ENCODE measurements at places on chromosomes 11 and 22. TPM values are rescaled to one million over a fixed set of nuclear protein-coding genes. Genes with fewer than 3 reads are reported as not detected.

DNA sequence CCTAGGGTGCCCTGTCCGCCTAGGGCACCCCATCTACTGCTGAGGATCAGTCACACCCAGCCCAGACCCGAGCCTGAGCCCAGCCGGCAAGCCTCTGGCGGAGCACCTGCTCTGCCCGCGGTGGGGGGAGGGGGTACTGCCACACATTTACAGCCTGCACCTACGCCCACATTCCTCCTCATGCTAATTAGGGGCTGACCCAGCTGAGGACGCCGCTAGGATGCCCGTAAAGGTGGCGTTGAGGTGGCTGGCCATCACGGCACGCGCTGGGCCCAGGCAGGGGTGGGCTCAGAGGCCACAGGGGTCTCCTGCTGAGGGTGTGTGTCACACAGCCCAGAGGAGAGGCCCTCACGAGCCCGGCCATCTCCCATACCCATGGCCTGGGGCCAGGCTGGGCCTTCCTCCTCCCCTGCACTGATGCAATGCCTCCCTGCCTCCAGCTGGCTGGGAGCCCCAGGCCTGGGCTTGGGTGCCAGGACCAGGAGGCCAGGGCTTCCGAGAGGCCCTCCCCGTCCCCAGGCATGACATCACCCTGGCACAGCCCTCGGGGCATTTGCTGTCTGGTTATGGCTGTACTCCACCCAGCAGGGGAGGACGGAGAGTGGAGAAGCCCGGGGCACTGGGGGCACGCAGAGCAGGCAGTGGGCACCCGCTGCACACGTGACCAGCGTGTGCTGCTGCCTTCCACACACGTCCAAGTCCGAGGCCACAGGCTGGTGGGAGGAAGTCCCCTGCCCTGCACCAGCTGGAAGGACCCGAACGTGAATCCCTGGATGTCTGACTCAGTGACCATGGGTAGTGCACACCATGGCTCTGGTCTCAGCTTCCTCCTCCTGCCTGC, 12.7 kb downstream of the DUSP8 start:
- DNase-seq, result peak; percentile 89

PATE2 gene
- total RNA-seq, result not detected

DNA sequence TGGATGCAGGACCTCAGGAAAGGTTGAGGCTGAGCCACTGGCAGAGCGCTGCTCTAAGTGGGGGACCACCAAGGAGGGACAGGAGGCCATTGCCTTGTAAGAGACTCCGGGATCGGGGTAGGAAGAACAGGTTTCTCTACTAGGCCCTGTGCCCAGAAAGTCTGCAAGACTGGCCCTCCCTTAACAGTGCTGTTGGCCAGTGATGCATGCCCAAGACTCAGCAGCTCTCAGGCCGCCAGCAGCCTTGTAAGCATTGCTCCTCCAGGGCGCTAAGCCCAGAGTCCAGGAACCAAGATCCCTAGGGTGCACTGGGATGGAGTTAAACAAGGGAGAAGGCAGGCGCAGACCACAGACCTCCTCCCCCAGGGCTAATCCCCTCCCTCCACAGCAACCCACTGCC, 39.3 kb upstream of the PANX1 start:
- no peak for DNase-seq

- DNase-seq, result no peak
These were observed 23.9 kb downstream of the PHLDB1 start for GRCh38 chr11:118631142-118631909.

GRCh38 chr11:83744620-83745192, 458.5 kb upstream of the CCDC90B start:
- no peak for DNase-seq

PATE3 gene
- not detected for total RNA-seq

DNA sequence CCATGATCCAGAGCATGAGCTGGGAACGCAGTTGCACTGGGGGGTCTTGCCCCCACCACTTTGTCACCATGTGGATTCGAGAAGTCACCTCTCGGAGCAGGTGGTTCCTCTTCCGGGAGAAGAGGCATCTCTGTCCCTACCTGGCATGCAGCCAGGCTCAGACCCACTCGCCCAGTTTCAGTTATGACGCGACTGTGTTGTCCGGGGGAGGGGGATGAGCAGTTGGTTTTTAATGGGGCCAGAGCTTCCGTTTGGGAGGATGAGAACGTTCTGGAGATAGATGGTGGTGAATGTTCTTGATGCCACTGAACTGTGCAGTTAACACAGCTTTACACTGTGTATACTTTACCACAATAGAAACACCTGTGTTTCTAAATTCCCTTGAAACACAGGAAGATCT, 41.5 kb downstream of the DHCR7 start:
- no peak for DNase-seq

GRCh38 chr22:28899199-28899853, 16.0 kb downstream of the ZNRF3 start:
- no peak for DNase-seq

DNA sequence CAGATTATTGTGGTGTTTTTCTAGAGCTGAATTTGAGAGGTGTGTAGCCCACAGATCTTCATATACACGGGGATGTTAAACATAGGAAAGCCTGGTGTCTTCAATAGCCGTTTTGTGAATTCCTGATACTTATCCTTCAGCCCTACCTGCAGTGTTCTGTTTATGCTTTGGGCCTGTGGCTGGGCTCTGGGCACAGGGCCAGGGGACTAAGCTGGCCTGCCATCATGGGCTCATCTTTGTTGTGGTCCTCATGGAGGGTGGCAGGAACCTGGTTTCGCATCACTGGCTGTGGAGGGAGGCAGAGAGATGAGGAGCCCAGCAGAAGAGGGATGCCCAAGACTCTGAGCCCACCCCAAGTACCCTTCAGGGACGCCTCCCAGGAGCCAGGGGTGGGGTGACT, 112.4 kb downstream of the CACNA1I start:
- DNase-seq, result no peak

VWCE gene
- total RNA-seq, result 0.77 TPM

DNA sequence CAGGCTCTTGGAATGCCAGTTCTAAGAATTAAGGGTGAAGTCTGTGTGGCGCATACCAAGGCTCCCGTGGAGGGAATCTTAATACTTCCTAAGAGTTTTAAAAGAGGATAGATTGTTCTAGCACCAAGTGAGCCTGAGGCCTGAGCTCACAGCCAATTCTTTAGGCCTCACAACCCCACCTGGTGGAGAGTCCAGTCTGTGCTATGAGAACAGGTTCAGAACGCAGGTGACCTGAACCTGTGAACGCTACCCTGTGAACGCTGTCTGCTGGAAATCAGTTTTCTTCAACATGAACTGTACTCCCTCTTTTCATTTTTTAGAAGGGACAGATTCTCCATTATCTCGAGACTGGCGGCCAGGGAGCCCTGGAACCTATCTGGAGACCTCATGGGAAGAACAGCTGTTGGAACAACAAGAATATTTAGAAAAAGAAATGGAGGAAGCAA, 43.2 kb upstream of the DLAT start:
- no peak for DNase-seq

DNA sequence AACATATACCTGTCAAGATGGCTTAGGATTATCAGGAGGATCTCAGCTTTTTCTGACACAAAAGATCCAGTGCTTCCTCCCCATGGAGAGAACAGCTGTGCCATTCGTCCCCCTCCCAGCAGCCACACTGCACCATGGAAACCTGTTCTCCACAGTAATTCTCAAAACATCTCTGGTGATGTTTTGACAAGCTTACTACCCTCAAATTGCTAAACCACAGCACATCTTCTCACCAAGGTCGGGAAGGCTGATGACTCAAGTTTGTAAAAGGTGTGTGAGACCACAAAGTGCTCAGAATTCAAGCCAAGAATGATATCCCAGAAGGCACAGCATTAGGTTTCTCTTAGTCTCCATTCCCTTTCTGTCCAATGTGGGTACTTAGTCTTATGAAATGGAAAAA, 3.9 kb upstream of the RAB38 start:
- DNase-seq, result no peak

DNA sequence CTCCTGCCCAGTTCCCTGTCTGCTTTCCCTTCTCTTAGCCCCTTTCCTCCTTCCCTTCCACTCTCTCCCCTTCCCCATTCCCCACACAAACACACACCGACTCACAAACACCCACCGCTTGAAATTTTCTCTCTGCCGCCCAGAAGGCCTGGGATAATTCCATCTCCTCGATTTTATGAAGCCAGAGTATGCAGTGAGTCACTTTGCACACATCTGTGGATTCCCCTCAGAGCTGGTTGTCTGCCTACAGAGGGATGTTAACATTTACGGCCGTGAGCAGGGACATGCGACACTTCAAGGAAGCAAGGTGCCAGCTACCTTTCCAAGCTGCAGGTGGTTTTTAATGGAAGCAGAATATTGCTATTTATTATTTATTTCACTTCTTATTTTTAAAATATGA, 332.0 kb downstream of the TENM4 start:
- no peak for DNase-seq

C11orf71 gene
- 10.5 TPM for total RNA-seq

GRCh38 chr11:100824041-100824809, 137.1 kb downstream of the ARHGAP42 start:
- DNase-seq, result no peak

DNA sequence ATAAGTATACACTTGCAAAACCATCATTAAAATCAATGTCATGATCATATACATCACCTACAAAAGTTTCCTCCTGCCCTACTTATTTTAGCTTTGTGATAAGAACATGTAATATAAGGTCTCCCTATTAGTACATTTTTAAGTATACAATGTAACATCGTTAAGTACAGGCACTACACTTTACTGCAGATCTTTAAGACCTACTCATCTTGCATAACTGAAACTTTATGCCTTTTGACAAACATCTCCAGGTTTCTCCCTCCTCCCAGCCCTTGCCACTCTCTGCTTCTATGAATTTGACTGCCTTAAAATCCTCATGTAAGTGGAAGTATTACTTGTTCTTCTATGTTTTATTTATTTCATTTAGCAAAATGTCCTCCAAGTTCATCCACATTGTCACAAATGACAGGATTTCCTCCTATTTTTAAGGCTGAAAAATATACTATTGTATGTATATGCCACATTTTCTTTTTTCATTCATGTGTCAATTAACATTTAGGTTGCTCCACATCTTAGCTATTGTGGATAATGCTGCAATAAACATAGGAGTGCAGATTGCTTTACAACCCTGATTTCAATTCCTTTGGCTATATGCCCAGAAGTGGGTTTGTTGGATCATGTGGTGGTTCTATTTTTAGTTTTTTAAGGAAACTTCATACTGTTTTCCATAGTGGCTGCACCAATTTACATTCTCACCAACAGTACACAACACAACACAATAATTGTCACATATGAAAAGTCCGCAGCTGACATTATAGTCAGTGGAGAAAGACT, 471.1 kb upstream of the ANO3 start:
- DNase-seq, result no peak

DNA sequence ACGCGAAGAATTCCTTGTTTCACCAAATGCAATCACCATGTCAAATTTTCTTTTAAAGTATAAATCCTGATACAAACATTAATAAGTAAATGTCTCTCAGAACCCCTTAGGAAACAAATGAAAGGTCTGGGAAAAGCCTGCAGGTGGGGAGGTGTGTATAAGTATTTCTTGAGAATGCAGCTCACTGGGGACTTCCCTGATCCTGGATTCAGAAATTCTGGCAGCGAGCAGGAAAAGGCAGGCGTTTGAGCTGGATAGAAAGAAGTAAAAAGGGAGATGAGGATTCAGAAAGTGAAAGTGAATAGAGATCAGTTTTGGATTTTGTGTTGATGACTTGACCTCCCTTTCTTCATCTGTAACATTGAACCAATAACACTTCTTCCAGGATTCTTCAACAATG, 68.3 kb upstream of the CTSC start:
- no peak for DNase-seq

GRCh38 chr11:130831976-130832375, 84.3 kb downstream of the SNX19 start:
- DNase-seq, result no peak

CCDC85B gene
- 32.7 TPM for total RNA-seq

DNA sequence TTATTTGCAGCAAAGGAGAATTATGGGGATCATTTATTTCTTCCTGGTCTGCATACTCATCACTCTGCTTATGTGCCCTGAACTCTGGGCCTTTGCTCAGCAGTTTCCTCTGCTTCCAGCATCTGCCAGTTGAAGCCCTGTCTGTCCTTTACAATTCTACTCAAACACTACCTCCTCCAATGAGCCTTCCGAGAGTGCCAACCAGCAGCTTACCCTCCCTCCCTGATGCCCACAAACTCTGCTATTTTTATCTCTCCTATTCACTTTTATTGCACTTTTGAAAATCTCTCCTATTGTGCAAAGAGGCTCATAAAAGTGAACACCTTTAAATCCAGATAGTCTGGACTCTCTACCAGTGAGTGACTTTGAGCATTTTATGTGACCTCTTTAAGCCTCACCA, 3.6 kb upstream of the ME3 start:
- no peak for DNase-seq

BIRC3 gene
- total RNA-seq, result 8.1 TPM

DNA sequence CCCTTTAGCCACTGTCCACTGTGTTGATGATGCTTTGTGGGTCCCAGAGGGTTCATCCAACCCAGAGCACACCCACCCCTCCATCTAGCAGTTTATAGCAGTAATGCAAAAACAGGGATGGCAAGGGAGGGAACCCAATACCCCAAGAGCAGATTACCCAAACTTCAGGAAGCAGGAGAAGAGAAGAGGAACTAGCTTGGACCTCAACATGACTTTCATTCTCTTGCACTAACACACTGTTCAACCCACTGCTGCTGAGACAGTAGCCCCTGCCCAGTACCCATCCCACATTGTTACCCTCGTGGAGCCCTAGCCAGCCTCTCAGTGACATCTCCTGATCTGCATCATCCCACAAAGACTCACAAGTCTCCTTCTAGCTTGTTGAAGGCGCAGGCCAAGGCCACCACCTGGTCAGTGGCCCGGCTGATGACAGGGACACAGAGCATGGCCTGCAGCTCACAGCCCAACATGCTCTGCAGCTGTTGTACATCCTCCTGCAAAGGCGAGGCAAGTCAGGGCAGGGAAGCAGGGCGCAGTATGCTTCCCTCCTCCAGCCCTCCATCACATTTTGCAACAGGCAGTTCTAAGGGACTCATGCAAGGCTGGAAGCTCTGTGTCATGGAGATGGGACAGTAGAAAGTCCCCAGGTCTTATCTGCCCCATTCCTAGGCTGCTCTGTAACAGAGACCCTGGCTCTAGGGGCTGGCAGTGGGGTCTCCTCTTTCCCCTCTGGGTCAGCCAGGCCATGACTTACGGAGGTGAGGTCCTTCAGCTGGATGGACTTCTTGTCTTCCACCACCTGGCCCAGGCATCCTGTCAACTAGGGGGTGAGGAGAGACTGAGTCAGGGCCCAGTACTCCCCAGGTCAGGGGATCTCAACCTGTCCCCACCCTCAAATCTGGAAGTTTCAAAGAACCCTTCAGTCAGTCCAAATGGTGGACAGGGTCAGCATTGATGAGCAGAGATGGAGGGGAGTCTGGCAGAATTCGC, 85.5 kb downstream of the PDE2A start:
- no peak for DNase-seq

HEPACAM gene
- not detected for total RNA-seq

OOSP4B gene
- total RNA-seq, result not detected

- DNase-seq, result no peak
These were observed 305.3 kb downstream of the ETS1 start for GRCh38 chr11:128282053-128282452.

TTLL1 gene
- total RNA-seq, result 8.5 TPM

- no peak for DNase-seq
These were observed 11.7 kb downstream of the GVQW3 start for GRCh38 chr11:76392870-76393269.

- DNase-seq, result no peak
These were observed 755 bp downstream of the NRIP3 start for GRCh38 chr11:9002920-9003572.

Data from left ventricle myocardium inferior (tissue), 1 donor.